Temporal lobe (tissue), 4 donors: ENCODE measurements at places on chromosomes 1 and 21. TPM values are rescaled to one million over a fixed set of nuclear protein-coding genes. Genes with fewer than 3 reads are reported as not detected.

The AUNIP gene
- total RNA-seq, result 0.98 TPM

The SLC6A17 gene
- 13.5 TPM for total RNA-seq

The MYBPH gene
- not detected for total RNA-seq

The KRTAP20-1 gene
- not detected for total RNA-seq

The GPR157 gene
- total RNA-seq, result 0.25 TPM

The SPRR4 gene
- not detected for total RNA-seq

The AIRE gene
- under 0.01 TPM for total RNA-seq
